AML-193 (cell line): ENCODE measurements at places on chromosomes 5 and 9.

DNA sequence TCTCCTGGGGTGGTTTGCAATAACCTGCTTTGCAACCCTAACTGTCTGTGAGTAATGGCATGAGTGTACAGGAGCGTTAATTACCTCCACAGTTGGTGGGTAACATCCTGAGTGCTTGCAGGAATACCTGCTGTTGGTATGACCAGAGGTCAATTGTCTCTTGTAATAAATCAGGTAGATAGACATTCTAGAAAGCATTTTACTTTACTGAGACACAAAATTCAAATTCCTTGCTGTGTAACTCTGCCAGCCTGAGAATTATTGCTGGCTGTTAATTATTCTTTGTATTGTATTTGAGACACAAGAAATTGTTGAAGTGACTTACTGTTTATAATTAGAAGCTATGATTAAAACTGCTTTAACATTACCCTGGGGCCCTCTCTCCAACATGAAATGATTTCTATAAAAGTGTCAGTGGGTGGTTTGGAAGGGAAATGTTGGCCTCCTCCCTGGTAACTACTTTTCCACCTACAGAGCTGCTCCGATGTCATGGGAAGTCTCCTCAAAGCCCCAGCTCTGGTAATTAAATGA, 150.8 kb upstream of the ADCY2 start:
- DNase-seq = no peak

DNA sequence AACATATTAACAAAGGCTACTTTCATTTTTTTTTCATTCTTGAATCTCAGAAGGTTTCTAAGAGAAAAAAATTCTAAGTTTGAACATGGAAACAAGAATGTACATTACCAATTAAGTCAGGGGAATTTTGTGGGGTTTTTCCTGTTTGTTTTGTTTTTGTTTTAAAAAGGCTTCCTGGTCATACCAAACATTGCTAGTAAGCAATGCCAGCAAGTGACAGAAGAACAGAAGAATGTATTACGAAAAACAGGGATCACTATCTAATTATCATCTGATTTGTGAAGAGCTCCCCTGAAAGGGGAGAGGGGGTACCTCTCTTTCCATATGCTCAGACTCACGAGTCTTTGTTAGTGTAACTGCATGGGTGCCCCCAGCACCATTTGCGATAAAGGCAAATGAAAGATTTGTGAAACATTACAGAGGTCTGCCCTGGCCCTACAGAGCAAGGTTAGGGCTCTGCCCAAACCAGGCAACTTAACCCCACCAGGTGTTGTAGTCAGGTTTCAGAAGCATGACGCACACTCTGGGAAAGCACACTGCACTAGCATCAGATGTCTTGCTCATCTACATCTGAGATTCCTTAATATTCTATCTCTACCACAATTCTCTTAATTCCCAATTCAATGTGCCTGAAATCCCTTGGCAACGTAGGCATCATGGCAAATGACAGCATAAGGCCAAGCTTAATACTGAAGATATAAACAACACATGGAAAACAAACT, 268.2 kb downstream of the MLLT3 start:
- no peak for DNase-seq

- no peak for DNase-seq
Observed at GRCh38 chr9:110897943-110898342, 140.3 kb downstream of the LPAR1 start.

GRCh38 chr5:37721447-37721871, 118.4 kb downstream of the GDNF start:
- DNase-seq = peak; percentile 15

DNA sequence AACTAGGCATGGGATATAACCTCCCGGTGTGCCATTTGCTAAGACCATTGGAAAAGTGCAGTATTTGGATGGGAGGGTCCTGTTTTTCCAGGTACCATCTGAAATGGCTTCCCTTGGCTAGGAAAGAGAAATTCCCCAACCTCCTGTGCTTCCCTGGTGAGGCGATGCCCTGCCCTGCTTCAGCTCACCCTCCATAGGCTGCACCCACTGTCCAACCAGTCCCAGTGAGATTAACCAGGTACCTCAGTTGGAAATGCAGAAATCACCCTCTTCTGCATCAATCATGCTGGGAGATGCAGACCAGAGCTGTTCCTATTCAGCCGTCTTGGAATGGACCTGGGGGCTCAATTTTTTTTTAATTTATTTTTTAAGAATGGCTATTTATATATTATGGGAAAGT, 254.8 kb downstream of the SGCD start:
- DNase-seq = no peak

- no peak for DNase-seq
Observed at GRCh38 chr5:173642895-173643481, 26.5 kb upstream of the BOD1 start.

DNA sequence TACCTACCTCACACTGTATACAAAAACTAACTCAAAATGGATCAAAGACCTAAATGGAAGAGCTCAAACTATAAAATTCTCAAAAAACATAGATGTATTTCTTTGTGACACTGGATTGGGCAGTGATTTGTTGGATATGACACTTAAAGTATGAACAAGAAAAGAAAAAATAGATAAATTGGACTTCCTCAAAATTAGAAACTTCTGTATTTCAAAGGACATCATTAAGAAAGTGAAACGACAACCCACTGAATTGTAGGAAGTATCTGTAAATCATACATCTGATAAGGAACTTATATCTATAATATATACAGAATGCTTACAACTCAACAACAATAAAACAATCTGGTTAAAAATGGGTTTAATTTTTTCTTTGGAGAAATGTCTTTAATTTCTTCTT, 96.7 kb downstream of the NRG2 start:
- DNase-seq = no peak

DNA sequence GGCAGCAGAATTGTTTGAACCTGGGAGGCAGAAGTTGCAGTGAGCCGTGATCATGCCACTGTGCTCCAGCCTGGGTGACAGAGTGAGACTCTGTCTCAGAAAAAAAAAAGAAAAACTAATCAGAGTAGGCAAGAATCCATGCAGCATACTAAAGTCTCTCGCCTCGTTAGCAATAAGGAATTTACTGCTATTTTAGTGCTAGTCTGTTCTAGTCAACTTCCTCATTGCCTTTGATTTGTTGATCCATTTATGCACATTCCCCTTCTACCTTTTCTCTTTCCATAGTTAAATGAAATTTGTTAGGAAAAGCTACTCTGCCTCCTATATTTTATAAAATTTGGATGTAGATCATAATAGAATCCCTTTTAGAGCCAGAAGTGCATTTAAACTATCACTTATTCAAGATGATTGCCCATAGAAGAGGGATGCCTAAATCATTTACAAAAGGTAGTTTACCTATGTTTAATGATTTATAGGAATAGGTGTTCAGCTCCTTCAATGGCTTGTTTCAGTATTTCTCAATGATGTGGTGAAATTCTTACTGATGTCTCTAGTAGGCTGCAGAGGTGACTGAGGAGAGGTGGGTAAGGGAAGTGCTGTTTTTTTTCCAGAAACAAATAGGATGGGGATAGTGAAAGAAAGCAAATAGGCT, 1.9 kb downstream of the LRRC19 start:
- no peak for DNase-seq

- no peak for DNase-seq
Observed at GRCh38 chr5:151034422-151035379, 14.3 kb downstream of the GPX3 start.

- DNase-seq = no peak
Observed at GRCh38 chr5:67578011-67578410, 381.4 kb upstream of the CD180 start.

- no peak for DNase-seq
Observed at GRCh38 chr9:89425921-89426383, 72.0 kb downstream of the SEMA4D start.

GRCh38 chr9:133969681-133970580, 22.2 kb downstream of the VAV2 start:
- DNase-seq = no peak

- DNase-seq = no peak
Observed at GRCh38 chr5:7246287-7246686, 149.7 kb upstream of the ADCY2 start.

DNA sequence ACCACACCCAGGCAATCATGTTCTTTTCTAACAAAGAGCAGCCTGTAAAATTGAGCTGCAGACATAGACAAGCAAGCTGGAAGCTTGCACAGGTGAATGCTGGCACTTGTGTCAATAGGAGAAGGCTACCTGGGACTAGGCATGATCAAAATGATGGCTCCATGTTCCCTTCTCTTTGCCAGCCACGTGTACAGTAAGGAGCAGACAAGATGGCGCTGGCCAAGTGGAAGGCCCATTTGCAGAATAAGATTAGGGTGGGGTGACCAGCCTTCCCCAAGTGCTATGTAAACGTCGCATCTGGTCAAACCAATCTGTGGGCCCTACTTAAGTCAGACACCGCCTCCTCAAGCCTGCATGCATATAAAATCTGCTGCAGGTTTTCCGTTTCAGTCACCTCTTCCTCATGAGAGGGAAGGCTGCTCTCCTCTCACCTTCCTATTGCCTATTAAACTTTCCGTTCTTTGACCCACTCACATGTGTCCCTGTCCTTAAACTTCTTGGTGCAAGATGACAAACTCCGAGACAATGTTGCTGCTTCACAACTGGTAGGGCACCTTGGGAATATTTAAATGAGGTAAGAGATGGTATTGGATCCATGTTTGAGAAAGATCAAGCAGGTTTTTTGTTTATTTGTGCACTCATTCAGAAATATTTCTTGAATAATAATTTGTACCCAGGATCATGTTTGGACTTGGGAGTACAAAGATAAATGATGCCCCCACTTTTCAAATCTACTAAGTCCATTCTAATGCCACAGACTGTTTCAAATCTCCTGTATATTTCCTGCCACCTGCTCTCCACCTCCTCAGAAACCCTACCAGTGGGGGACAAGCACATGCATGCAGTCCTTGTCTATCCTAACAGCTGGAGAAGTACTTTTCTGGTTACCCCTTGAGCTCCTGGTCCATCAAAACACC, 30.7 kb upstream of the TGFBR1 start:
- DNase-seq = no peak

- no peak for DNase-seq
Observed at GRCh38 chr5:123454259-123454911, 31.2 kb upstream of the CEP120 start.

GRCh38 chr5:1514027-1514818, 9.5 kb downstream of the LPCAT1 start:
- no peak for DNase-seq

- DNase-seq = no peak
Observed at GRCh38 chr9:22105005-22105722, 96.1 kb upstream of the CDKN2B start.

DNA sequence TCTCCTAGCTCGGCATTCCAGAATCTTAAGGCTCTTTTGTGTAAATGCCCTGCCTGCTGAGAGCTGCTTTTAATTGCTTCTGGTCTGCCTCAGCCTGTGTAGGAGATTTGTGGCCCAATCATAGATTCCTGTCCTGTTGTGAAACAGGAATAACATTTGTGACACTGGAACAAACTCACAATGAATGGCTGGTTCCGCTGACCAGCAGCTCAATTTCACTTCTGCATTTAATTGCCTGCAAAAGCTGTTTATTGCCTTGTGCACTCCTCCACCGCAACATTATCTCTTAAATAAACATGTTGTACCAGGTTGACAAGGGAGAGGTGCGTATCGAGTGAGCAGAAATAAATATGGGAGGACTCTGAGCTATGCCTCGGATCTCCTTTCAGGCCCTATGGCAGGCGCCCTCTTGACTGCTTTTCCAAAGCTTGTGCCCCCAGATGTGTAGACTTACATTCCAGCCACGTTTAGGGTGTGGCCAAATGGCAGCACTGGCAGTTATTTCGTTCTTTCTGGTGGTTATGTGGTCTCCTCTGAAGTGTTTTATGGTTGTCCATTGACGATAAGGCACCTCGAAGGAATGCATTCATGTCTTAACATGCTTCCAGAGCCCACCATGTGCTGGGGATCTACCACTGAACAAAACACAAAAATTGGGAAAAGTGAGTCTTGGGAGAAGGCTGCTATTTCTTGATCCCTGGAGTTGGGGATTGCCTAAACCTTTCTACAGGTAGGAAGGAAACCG, 58.1 kb downstream of the DMRT1 start:
- peak; percentile 4 for DNase-seq

- DNase-seq = no peak
Observed at GRCh38 chr9:8823131-8823895, 1023.7 kb upstream of the DMAC1 start.

- no peak for DNase-seq
Observed at GRCh38 chr5:134582281-134582680, 50.3 kb downstream of the SAR1B start.

DNA sequence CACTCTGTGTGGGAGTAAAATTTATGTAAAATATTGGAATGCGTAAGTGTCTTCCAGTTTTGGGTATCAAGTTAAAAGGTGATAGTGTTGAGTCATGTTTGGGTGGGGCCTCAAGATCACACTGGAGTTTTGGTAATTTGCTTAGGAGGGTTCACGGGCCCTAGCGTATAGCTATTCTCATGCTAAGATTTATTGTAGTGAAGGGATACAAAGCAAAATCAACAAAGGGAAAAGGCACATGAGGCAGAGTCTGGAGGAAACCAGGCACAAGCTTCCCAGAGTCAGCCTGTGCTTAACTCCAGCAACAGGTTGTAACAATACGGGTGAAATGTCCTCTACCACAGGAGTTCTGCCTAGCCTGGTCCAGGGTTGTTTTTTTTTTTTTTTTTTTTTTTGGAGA, 20.2 kb downstream of the HSPA4 start:
- DNase-seq = no peak

GRCh38 chr5:56164376-56164775, 68.8 kb downstream of the ANKRD55 start:
- DNase-seq = no peak

DNA sequence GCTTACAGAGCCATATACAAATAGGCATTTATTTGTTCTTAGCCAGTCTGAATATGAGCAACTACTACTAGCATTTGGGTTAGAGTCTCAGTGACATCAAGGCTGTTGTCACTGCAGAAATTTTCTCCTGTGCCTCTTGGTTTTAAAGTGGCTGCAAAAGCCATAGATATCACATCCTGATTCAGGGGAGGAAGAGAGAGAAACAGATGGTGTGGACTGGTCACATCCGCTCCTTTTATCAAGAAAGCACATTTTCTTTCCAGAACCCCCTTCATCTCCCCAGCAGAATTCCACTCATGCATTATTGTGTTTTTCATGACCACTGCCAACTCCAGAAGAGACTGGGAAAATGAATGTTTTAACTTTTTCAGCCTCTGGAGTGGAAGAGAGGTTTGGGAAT, 69.8 kb downstream of the PTTG1 start:
- no peak for DNase-seq

DNA sequence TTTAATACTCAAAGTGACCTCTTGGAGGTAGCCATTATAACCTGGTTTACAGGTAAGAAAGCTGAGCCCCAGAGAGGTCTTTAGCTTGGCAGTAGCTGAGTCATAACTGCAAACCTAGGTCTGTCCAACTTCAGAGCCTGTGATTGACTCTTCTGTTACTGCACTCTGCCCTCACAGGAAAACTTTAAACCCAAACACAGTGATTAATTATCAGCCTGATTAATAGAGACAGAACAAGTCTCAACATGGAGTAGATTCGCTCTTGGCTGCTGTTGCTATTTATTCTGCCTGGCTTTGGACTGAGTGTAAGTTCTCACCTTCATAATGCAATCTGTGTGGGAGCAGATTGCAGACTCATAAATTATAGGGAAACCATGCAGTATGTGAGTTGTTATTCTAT, 27.4 kb upstream of the TXN start:
- no peak for DNase-seq

GRCh38 chr5:139743001-139743771, 52.4 kb upstream of the PSD2 start:
- DNase-seq = no peak
